K562 (cell line): ENCODE measurements at places on chromosomes 1 and 21.

DNA sequence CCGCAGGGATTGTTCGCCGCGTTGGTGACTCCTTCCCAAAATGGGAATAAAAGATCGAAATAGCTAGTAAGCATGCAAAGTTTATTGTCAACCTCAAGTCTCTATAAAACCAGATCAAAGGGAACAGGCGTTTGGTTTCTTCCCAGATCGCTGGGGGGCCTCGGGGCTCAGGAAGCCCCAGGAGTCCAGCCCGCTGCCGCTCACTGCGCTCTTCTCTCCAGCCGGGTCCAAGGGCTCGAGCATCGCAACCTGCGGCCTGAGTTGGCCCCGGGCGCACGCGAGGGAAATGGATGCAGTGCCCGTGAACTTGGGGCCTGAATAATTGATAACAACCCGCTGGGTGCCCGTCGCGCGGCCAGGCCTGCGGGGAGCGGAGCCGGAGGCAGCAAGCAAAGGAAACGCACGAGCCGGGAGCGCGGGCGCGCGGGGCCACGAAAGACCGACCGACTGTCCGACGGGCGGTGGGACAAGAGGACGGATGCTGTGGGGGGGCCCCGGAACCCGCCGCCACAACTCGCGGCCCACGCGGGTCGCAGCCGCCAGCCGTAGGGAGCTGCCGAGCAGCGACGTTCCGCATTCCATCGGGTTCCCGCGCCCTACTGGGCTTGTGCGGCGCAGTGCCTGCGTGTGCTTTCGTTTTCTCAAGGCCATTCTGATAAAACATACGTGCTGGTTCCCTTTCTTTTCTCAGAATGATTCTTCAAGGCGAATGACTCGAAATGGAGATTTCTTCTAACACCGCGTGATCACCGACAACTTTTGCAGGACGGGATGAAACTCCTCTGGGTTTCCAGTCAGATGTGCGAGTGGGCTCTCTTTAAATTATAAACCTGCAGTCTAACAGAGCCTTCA lies 14.0 kb upstream of the ALX3 start:
- no peak for DNase-seq

DNA sequence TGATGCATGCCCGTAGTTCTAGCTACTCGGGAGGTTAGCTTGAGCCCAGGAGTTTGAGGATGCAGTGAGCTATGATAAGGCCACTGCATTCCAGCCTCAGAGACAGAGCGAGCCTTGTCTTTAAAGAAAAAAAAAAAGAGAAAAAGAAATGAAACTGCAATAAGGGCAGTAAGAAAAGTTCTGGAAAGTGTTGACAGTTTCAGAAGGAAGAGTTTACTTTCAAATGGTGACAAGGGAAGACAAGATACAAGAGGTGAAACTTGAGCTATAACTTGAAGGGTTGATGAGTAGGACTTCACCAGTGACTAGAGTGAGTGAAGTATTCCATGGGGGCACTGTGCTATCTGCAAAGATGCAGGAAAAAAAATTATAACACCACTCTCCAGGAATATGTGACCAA lies 125.0 kb downstream of the AKT3 start:
- no peak for DNase-seq

DNA sequence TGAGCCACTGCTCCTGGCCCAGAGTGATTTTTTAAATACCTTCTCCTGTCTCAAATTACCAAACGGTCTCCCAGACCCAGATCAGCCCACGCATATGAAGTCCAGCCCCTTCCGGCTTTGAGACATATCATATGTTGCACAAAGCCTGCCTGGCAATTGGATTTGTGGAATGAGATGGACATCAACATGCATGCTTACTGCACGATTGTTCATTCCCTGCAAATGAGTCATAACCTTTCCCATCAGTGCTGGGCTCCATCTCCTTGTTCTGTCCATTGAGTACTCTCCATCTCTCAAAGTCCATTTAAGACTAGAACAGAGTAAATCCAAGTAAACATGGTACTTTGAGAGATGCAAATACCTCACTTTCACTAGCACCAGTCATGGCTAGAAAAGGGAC lies 612.2 kb upstream of the USP24 start:
- no peak for DNase-seq

- no peak for DNase-seq
Observed at GRCh38 chr1:16922466-16922865, 735 bp downstream of the CROCC start.

DNA sequence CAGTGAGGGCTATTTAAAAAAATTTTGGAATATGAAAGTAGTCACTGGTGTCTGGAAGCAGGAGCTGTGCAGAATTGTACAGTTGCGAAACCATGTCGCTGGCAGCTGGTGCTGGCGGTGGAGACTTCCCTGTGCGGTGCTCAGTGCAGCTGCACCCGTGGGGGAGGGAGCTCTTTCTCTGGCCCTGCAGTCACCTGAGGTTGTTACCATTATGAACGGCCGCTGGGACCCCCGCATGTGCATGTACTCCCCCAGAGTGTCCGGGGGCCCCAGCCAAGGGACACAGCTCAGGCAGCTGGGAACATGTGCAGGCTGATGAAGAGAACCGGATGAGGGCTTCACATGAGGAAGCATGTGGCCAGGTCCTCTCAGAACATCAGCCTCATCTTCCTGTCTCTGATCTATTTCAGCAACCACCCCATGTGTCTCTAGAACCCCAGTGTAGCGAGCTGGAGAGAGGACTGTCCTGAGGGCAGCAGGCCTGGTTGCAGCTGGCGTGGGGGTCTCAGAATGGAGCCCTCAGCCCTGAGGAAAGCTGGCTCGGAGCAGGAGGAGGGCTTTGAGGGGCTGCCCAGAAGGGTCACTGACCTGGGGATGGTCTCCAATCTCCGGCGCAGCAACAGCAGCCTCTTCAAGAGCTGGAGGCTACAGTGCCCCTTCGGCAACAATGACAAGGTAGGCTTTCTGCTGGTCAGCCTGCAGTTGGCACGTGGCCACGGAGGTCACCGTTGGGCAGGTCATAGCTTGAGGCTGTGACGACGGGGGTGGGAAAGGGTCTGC lies at the start of gene TRPM2:
TSS of gene TRPM2 (plus strand) at position 431 of the 780 bp plus-strand sequence. CDS start at position 511, 80 bp downstream.
- DNase-seq, result no peak
